HepG2 (cell line): ENCODE measurements at places on chromosomes 13 and 19. TPM values are rescaled to one million over a fixed set of nuclear protein-coding genes. Genes with fewer than 3 reads are reported as not detected.

The SIGLEC12 gene
- polyA plus RNA-seq, result not detected in 2 replicates

The CFAP97D2 gene
- not detected in 2 replicates for polyA plus RNA-seq

The CRTC1 gene
- 2.7 and 3.2 TPM in 2 replicates for polyA plus RNA-seq

The SLC15A1 gene
- polyA plus RNA-seq, result 0.17 and 0.20 TPM in 2 replicates

The KCNRG gene
- 0.98 and 1.5 TPM in 2 replicates for polyA plus RNA-seq

The ATP4B gene
- not detected in 2 replicates for polyA plus RNA-seq

The ZNF792 gene
- 9.1 and 11.5 TPM in 2 replicates for polyA plus RNA-seq

The POMP gene
- 23.2 and 30.6 TPM in 2 replicates for polyA plus RNA-seq

DNA sequence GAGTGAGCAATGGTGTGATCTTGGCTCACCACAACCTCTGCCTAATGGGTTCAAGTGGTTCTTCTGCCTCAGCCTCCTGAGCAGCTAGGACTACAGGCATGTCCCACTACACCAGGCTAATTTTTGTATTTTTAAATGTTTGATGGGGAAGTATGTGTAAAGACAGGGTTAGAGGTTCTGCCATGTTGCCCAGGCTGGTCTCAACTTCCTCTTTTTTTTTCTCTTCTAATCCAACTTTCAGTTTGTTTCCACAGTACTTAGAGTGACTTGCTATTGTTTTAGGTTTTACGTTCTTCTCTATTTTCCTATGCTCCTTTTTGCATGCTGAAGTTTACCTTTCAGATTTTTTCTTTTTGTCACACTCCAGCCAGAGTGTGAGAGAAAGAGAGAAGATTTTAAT, 1433.0 kb downstream of the UQCRFS1 start:
- DNase-seq, result no peak

DNA sequence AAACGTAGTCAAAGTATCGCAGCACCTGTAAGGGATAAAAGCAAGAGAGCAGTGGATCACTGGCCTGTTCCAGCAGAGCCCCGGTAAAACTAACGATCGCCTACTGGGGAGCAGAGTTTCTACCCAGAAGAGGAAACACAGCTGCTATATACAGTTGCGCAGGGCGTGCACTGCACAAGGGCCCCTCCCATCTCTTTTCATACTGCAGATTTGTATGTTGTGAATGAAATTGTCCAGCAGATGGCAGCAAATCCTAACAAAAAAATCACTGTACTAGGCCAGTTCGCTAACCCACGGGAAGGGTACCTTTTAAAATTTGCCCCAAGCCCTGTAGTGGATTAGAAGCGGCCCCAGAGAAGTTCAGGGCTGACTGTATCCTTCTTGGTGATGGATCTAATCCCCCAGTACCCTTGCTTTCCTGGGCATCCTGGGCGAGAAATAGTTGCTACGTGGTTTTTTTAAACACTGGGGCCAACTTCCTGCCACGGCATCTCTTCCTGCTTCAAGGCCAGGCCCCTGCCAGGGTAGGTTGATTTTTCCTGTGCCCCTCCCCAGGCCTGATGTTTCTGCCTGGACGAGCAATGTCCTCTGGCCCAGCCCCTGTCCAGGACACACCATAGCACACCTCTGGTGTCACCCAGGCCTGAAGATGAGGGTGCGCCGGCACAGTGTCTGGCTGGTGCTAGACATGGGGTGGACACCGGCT, 127.0 kb downstream of the IER2 start:
- DNase-seq, result peak; percentile 66

DNA sequence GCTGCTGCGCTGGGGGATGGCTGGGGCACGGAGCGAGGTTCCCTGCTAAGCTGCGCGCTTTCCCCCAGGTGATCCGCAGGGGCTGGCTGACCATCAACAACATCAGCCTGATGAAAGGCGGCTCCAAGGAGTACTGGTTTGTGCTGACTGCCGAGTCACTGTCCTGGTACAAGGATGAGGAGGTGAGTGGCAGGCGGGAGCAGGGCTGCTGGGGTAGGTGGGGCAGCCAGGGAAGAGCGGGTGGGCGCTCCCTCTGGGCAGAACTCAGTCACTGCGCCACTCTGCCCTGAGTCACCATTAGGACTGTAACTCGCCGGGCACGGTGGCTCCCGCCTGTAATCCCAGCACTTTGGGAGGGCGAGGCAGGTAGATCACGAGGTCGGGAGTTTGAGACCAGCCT, 23.8 kb downstream of the TMED1 start:
- DNase-seq, result no peak

- no peak for DNase-seq
Observed at GRCh38 chr13:80548915-80549314, 208.0 kb upstream of the SPRY2 start.

DNA sequence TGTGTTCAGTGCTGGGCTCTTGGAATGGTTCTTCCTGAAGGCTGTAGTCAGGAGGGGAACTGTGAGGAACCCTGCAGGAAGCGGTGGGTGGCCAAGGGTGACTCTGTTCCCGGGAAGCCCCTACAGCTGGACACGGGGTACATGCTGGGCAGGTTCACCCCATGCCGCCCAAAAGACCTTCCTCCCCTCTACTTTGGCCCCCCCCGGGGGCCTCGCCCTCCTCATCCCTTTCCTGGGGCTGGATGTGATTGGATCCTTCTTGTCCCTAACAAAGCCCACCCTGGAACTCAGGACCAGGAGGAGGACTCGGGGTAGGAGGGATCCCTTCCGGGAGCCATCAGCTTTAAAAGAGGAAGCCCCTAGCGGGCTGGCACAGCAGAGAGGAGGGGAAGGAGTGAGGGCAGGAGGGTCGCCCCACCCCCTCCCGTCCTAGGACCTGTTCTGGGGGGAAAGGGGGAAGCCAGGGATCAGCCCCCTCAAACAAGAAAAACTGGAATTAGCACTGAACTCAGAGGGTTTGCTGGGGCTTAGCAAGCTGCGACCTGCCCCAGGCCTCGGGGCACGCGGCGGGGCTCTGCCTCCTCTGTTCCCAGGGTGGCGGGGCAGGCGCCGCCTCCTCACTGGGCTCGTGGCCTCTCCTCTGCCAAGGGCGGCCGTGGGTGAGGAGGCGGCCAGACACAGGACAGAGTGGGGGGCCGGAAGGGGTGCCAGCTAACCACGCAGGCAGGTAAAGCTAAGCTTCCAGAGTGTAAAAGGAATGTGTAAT, 4.0 kb downstream of the CEBPA start:
- DNase-seq, result no peak

DNA sequence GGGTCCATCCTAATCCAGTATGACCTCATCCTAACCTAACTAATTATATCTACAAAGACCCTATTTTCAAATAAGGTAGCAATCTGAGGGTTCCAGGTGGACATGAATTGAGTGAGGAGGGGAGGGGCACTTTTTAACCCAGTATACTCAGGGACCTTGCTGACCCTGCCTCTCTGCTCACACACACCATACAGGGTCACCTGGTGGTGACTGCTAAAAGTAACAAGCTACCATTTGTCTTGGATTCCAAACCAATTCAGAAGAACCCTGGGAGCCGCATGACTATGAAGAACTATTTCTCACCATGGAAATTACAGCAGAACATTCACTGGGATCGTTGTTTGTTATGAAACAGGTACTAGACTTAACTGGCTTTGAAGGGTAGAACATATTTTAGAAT, 151.9 kb downstream of the LACC1 start:
- DNase-seq, result no peak

GRCh38 chr19:50933640-50934039, 19.2 kb downstream of the KLK5 start:
- no peak for DNase-seq

GRCh38 chr19:45781214-45782161, 802 bp downstream of the DMPK start:
- no peak for DNase-seq

DNA sequence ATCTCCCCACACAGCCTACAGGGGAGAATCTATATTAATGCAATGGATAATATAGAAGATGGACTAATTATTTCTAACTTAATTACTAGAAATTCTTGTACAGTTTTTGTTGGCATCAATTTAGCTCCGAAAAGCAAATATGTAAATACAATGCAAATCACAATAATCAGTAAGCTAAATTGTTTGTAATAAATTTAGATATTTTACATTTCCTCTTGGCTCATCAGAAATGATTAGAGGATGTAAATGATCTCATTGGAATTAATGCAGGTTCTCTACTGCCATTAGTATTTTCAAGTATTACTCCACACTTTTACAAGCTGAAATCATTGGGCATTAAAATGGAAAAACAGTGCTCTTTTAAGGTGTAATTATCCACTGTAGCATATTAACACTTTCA, 741.8 kb upstream of the MIR17HG start:
- DNase-seq, result no peak

- no peak for DNase-seq
Observed at GRCh38 chr19:34841780-34842179, 68.8 kb upstream of the ZNF599 start.

DNA sequence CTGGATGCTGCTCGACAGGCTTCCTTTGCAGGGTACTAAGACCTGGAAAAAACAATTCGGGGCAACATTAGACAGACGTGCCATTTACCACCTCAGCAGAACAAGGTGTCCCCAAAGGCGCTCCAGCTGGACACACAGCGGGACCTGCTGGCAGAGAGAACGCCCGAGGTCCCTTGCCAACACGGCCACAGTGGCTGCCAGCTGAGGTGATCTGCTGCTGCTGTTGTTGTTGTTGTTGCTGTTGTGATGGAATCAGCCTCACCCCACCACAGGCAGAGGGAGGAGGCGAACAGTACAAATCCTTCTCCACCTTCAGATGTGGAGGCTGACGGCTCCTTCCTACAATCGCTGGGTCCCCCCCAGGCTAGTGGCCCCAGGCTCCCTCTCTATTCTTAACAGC, 25.2 kb downstream of the ANKRD27 start:
- DNase-seq, result no peak

DNA sequence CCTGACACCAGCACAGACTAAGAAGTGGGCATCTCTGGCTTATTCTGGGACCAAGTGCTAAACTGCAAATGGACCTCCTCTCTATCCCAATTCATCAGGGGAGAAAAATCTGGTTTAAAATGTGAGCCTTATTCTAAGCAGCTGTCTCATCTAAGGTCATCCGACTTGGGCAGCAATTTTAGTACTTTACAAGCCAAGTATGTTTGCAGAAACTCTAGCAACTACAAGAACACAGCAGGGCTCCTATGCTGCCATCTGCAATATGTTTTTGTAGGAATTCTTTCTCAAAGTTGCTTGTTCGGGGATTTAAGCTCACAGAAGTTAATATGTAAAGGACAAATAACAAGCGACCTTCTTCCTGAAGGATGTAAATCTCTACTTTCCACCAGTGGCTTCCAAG, 113.1 kb downstream of the FOXO1 start:
- DNase-seq, result no peak

DNA sequence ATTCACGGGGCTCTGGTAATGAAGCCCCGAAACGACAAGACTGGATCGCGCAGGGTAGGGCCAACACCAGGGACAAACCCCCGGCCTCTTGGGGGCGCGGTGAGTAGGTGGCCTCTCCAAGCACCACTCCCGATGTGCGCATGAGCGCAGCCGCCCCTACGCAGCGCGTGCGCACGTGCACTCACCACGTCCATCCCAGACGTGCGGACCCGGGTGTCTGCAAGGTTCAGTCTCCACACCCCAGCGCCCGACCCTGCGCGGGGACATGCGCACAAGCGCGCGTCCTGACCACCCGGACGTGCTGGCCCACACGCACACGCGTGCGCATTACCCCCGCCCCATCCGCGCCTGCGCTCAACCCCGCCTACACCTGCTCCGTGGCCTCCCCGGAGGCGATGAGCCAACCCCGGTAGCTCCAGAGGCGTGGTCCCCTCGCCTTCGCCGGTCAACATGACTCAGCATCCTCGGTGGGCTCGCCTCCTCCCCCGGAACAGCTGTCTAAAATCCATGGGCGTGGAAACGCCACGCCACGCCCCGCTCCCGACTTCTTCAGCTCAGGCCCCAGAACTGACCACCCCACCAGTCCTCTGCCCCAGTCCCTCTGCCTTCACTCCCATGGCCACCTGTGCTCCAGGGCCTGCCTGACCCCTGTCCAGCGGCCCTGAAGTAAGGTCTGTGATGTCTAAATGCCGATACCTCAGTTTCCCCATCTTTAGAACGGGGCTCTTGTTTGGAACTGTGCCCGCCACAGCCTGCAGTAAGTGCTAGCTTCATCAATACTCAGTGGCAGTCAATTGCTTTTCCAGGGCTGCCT, 5.6 kb upstream of the GPI start:
- DNase-seq, result peak; percentile 97

DNA sequence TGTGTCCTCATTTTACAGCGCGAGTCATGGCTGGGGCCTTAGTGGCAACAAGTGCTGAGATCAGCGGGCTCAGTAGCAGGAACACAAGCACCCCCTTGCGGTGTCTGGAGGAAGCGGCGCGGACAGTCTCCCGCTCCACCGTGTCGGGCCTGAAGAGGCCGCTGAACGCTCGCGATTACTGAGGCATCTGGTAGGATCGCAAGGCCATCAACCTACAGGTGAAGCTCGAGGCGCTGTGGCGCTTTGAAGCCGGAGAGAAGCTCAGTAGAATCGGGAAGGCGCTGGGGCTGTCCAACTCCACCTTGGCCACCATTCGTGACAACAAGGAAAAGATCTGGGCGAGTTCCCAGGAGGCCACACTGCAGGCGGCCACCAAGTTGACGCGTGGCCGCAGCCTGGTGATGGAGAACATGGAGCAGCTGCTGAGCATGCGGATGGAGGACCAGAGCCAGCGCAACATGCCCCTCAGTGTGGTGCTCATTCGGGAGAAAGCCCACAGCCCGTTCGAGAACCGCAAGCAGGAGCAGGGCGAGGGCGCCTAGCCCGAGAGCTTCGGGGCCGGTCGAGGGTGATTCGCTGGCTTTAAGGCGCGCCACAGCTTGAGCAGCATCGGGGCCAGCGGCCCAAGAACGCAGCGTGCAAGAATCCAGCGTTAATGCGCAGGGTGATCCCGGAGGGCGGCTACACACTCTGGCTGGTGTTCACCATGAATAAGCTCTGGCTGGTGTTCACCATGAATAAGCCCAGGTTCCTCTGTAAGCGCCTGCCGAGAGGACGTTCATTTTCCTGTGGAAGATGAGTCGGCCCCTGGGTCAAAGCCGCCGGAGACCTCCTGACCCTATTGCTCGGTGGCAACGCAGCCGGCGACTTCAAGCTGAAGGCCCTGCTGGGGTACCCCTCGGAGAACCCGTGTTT, 8.3 kb upstream of the MZF1 start:
- DNase-seq, result peak; percentile 16

DNA sequence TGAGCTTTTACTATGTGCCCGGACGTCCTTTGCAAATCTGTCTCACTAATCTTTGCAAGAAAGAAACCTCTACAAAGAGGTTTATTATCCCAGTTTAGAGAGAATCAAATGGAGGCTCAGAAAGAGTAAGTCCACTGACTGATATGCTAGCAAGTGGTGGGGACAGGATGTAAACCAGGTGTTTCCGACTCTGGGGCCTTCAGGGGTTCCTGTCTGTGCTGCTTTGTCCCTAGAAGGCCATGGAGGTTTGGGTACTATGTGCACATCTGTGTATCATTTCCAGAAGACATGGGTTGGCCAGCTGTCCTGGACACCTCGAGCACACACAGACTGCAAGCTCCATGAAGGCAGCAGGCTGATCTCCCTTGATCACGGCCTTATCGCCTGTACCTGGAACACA, 1.2 kb upstream of the KPTN start:
- no peak for DNase-seq

DNA sequence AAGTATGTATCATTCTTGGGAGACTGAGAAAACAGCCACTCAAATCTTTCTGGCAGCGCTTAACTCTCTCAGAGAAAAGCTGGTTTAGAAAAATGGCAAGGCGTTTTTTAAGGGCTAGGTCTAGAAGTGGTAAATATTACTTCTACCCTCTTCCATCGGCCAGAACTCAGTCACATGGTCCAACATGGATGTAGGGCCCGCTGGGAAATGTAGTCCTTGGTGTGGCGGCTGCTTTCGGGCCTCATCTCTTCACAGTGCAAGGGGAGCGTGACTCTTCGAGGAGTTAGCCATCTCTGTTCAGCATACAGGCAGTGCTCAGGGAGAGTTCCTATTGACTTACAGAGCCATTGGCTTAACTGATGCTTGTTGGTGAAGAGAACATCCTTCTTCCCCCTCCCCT, 6.3 kb downstream of the VSTM2B start:
- no peak for DNase-seq

GRCh38 chr19:8251025-8251472, 41.9 kb downstream of the CERS4 start:
- DNase-seq, result no peak
